ENCODE measurements at places on chromosomes 4 and X.

DNA sequence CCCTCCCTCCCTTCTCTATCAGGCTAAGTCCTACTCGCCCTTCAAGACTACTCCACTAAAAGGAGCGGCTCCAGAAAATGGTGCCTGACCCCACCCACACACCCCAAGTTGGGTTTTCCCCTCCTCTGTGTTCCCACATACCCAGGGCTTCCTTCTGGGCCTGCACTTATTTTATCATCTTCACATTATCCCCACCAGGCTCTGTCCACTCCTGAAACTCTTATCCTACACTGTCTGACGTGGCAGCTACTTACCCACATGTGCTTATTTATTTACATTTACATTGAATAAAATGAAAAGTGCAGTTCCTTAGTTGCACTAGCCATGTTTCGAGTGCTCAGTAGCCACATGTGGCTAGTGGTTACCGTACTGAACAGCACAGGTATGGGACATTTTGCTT is 5.1 kb upstream of the KDM5C start:
- DNase-seq: no peak

DNA sequence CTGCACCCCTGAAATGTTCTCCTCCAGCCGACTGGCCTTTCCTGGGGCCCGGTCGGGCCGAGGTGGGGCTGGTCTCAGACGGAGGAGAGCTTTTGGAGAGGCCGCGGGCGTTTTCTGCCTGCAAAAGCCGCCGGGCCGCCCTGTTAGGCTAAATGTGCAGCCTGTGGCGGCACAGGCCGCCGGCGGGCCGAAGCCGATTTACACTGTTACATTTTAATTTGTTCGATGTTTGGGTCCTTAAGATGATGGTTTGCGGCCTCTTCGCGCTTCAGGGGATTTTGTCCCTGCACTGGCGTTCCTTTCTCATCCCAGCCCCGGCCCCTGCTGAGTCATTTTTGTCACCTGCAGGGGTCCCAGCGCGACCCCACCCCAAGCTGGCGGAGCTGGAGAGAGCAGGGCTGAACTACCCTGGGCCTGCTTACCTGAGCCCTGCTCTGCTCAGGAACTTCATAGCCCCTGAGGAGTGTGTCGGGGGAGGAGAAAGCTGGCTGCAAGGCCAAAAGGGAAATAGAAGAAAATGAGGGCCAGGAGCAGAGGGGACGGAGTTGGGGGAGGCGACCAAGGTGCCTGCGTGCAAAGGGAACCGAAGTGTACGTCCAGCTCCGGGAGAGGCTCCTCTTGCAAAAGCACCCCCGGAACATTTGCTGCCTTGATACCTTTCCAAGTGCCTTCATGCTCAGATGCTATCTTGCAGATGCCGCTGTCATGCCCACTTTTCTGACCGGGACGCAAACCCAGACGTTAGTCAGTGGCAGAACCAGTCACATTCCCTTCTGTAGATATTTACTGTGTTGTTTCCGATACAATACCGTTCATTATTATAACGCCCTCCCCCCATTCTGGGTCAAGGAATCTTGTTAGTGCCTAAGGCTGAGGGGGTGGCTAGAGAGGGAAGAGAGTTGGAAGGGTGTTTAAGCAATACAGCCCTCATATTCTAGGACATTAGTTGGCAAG is 977 bp upstream of the RBBP7 start:
- DNase-seq: no peak

DNA sequence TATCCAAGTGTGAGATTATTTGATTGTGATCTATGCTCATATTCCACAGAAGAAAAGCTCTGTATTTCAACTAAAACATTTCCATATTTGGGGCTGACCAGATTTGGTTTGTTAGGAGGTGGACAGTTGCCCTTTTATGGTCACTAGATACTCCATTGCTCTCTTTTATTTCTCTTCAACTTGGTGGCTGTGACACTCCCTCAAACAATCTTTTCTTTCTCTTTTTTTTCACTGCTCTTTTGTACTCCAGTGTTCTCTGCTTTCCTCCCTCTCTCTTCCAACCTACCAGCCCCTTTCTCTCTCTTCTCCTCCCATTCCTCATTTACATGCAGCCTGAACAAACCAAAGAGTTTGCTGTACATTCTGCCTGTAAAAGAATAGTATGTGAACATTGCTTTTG is 48.8 kb downstream of the RBPJ start:
- DNase-seq: no peak

GRCh38 chr4:8385611-8386010 is 54.9 kb downstream of the ACOX3 start:
- no peak for DNase-seq

- DNase-seq: no peak
These were observed 387.4 kb upstream of the CPEB2 start for GRCh38 chr4:14614840-14615239.

- DNase-seq: no peak
These were observed 37.4 kb upstream of the HEPH start for GRCh38 chrX:66126662-66127061.

DNA sequence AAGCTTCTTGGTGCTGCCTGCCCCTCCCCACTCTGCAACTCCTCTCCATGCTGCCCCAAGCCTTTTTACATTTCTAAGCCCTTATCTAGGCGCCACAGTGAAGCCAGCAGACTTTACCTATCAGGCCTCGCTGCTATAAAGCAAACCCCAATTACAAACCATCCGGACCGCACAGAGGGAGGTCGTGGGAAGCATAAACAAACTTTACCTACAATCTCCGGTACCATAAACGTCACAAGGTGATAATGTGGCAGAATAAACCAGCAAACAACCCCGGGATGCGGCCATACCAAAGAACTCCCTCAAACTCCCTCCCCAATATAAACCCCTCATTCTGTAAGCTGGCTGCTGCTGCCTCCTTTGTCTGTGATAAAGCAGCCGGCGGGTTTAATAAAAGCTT is 54.0 kb upstream of the ZCCHC13 start:
- no peak for DNase-seq

GRCh38 chrX:106898462-106898861 is 4.7 kb downstream of the RIPPLY1 start:
- peak; percentile 47 for DNase-seq

- no peak for DNase-seq
These were observed 594.5 kb downstream of the ARAP2 start for GRCh38 chr4:35649778-35650177.

- DNase-seq: no peak
These were observed 210.4 kb upstream of the ARX start for GRCh38 chrX:25226151-25226550.

DNA sequence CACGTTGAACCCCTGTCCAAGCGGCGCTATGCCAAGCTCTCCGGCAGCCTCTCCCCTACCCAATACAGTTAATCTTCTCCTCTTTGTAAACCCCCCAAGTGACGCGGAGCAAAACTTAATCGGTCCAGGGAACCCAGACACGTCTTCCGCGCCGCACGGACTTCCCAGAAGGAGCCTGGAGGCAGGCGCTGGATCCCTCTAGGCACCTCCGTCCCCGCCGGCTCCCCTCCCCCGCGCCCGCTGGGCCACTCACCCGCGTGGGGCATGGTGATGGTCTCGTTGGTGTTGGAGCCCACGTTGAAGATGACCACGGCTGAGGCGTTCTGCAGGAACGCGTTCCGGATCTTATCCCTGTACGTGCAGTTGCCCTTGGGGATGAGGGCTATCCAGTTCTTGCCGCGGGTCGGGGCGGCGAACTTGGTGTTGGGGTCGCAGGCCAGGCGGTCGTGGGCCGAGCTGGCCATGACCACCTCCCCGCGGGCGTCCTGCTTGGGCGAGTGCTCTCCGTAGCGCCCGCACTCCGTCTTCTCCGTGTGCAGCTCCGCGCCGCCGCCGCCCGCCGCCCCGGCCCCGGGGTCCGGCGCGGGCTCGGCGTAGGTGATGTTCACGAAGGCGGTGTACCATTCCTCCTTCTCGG is 1.1 kb downstream of the RNF150 start:
- DNase-seq: peak; percentile 4

- no peak for DNase-seq
These were observed 12.1 kb upstream of the ETNPPL start for GRCh38 chr4:108774809-108775530.

All from AG08395 (cell line).